ENCODE measurements at places on chromosomes 1 and 21. TPM values are rescaled to one million over a fixed set of nuclear protein-coding genes. Genes with fewer than 3 reads are reported as not detected.

GRCh38 chr1:42003433-42003832, 84.7 kb upstream of the HIVEP3 start:
- no peak for DNase-seq

- DNase-seq = no peak
Observed at GRCh38 chr1:38791164-38791515, 68.4 kb downstream of the RRAGC start.

The COP1 gene
- total RNA-seq = 41.4 TPM

The TNFRSF4 gene
- 10.7 TPM for total RNA-seq

The CTSS gene
- 173 TPM for total RNA-seq
